ENCODE measurements at places on chromosomes 2 and 18.

GRCh38 chr2:195252018-195252417 is 405.0 kb upstream of the SLC39A10 start:
- DNase-seq: no peak

GRCh38 chr18:58567453-58568196 is 61.3 kb downstream of the ALPK2 start:
- DNase-seq: no peak

GRCh38 chr2:108916122-108916795 is 72.8 kb downstream of the EDAR start:
- no peak for DNase-seq

GRCh38 chr2:8257502-8257901 is 424.4 kb upstream of the ID2 start:
- DNase-seq: no peak

DNA sequence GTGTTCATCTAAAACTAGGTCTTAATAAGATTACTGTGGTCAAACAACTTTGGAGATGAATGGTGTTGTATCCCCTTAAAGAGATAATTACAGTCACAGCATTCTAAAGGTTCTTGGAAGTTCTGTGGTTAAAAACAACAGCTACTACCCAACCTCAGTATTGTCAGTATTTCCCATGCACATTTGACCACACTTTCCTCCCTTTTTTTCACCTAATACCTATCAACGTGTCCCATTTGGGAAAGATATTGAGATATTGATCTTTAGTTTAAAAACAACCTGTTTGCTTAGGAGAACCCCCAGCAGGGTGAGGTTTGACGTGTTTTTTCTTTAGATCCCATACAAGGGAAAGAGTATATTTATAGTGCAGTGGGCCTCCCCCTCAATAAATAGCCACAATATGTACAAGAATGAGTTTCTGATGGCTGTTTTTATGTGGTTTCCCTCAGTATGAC is 65.6 kb downstream of the WDR7 start:
- DNase-seq: no peak

DNA sequence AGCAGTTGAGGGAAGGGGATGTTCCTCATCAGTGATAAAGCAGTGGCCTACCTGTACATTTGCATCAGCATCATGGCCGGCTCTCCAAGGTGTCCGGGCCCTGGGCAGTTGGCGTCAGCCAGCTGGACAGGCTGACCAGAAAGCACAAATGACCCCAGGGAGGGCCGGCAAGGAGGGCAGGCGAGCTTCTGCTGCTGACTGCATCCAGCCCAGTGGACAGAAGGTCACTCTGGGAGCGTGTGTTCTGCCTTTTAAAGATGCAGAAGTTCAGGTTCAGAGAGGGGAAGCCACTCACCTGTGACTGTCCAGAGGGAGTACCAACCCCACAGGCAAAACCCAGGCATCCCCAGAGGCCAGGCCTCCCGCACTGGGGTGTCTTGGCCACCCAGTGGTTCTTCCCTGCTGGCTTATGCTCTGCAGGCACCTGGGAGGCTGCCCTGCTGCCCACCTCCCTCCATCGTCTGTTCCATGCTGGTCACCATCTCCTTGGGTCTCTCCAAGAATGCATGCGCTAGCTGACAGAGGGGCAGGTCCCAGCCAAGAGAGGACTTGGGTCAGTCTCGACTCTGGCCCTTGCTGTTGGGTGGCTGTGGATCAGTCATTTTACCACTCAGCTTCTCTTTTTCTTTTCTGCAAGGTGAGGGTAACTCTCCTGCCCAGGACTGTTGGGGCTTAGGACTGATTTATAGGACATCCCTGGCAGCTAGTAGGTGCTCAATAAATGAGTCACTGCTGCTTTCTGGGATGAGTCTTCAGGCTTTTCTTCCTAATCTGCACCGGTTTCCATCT is 89.9 kb downstream of the INHBB start:
- DNase-seq: no peak

DNA sequence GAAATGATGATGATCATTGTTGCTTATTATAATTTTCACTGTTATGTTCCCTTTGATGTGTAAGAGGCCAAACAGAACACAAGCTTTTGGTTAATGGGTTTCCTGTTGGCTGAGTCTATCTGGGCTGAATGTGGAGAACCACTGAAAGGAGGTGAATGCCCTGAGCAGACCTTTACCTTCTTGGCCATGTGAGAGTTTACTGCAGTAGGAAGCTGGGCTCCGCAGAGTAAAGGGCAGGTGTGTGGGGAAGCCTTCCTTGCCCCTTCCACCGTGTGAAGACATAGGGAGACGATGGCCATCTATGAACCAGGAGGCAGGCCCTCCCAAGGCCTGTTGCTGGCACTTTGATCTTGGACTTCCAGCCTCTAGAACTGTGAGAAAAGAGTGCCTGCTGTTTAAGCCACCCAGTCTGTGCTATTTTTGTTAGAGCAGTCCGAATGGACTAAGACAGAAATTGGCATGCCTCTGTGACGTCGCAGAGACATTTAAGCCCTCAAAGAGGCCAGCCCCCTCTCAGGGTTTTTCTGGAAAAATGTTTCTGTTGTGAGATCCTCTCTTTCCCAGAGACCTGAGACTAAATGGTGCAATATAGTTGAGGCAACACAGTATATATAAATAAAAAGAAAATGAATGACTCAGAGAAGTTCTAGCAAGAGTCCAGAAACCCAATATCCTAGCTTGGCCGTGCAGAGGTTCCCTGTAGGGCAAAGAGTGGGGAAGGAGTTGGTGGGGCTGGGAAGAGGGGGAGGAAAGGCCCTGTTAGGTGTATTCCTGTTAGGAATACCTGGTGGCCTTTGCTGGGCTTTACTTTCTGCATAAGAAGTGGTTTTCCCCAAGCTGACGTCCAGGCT is 121.9 kb upstream of the LGALSL start:
- DNase-seq: no peak

DNA sequence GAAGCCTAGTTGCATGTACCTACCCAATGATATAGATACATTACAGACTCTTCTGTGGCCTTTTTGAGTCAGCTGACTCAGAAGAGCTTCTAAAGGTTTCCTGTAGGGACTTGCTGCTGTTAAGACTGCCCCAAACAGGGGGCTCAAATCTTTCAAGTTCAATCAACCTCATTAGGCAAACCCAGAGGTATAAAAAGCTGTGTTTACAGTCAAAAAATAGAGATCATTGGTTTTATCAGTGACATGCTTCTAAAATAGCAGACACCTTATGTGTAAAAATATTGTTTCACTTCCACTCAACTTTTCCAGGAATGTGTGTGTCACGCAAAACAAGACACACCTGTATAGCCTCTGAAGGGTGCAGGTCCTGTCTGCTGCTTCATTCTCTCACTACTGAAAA is 624.3 kb upstream of the FANCL start:
- DNase-seq: no peak

DNA sequence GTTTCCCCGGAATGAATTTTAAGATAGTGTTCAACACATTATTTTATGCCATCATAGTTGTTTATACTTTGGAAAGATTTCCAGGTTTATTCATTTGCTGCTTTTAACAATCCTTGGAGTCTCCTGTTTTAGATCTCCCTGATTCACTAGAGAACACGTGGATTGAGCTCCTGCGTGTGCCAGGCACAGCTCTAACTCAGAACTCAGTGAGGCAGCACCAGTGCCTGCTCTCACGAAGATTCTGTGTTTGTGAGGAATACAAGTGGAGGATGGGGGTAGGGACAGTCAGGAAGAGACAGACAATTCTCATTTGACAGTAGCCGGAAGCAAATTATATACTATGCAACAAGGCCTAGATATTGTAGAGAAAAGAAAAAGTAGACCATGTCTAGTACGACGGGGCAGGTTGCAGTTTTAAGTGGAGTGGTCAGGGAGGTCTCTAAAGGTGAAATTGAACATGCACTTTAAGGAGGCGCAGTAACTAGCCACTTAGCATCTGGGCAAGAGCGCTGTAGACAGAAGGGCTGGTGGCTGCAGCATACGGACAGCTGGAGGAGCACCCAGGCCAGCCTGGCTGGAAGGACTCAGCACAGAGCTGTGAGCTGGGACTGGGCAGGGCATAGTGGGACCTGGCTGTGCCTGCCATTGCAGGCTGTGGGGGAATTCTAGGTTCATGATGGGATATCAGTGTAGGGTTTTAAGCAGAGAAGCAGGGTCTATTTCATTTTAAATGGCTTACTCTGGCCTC is 24.3 kb downstream of the RNF144A start:
- DNase-seq: no peak

DNA sequence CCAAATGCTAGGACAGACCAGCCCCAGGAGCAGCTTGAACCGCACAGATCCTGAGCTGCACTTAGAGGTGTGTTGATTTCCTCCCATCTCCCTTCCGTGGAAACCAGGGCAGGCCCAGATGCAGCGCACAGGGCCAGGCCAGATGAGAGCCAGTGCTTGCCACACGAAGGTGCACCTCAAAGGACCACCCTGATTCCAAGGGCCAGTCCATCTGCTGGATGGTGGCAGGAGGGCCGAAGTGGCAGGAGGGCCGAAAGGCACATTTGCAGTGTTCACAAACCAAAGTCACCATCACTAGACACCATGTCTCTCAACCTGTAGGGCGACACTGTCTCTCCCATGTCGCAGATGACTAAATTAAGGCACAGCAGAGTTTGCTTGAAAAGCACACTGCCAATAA is 370.7 kb upstream of the MYT1L start:
- DNase-seq: no peak

- DNase-seq: no peak
Observed at GRCh38 chr2:64831977-64832328, 157.2 kb upstream of the SLC1A4 start.

DNA sequence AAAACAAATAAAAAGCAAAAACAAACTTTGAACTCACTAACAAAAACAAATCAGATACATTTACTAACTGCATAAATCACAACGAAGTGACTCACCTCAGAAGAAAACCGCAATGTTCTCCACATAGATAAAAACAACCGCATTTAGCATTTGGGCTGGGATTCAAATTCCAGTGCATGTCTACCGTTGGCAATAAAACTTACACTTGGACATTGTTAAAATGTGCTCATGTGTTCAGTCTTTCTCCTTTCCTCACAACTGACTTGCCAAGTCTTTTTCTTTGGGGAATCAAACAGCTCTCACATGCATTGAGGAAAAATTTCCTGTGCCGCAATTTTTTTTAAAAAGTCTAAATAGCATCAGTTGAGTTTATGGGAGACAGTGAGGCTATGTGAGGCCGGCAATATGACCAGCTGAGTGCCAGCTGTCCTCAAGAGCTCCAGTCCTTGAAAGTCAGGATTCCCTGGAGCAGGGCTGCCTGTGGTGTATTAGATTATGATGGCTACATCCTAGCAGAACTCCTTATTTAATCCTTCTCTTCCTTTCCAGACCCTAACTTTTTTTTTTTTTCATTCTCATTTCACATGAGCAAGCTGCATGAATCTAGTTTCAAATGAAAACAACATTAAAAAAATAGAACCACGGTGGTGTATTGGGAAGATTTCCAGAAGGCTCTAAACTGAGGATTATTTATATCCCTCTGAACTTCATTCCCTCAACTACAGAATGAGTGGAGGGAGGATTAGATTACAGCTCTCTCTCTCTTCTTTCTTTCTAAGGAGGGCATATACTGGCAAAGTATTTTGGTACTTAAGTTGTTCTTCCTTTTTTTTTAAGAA is 70.2 kb upstream of the MEIS1 start:
- no peak for DNase-seq

DNA sequence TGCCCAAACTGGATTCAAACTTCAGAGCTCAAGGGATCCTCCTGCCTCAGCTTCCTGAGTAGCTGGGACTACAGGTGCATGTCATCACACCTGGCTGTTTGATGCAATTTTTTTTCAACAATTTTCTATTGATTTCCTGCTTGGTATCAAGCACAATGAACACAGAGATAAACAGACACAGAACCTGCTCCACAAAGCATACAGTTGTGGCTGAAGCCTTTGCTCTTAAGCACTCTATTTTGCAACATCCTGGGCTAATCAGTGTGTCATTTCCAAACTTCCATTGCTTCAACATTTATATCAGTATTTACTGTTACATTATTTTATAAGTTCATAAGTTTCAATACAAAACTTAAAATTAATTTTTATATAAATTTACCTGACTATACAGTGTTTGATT is 79.4 kb downstream of the NEB start:
- no peak for DNase-seq

DNA sequence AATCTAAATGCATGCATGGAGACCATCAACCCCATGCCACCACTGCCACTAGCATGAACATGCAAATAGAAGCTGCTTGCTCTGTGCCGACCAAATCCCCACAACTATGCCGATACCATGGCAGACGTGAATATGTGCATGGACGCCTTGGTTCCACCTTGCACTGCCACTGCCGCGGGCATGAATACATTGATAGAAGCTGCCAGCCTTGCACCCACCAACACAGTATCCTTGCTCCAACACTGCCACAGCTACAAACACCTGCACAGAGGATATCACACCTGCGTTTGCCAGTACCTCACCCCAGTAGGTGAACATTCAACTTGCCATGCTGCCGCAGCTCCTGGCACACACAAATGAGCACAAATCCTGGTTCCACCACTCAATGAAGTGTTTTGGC is 527.4 kb upstream of the REG3G start:
- DNase-seq: no peak

DNA sequence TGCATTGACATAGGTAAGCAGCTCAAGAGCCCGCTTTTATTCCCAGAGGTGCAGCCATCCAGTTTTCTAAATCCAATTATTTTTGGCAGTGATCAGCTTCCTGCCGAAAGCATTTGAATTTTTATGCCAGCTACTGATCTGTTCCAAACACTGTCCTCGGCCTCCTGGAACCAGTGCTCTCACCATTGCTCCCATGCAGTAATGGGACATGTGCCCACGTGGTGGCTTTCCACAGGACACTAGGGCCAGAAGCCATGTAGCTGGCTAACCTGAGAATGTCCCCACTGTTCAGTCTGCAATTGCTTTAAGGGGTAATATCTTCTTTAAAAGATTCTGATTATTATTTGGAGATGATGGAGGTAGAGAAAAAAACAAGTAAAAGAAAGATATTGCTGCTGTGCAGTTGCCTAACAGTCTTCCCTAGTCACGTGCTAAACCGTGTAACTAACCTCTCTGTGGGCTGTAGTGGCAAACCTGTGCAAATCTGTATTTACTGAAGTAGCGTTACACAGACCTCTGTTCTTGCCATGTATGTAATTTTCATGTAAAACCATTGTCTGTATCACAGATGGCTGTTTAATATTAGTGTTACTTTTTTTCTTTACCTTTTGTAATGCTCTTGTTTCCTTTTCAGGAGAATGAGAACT is 13.0 kb downstream of the GRHL1 start:
- no peak for DNase-seq

GRCh38 chr2:85001595-85001994 is 30.6 kb downstream of the KCMF1 start:
- DNase-seq: no peak

GRCh38 chr18:23207994-23208393 is 72.7 kb downstream of the CABLES1 start:
- no peak for DNase-seq

DNA sequence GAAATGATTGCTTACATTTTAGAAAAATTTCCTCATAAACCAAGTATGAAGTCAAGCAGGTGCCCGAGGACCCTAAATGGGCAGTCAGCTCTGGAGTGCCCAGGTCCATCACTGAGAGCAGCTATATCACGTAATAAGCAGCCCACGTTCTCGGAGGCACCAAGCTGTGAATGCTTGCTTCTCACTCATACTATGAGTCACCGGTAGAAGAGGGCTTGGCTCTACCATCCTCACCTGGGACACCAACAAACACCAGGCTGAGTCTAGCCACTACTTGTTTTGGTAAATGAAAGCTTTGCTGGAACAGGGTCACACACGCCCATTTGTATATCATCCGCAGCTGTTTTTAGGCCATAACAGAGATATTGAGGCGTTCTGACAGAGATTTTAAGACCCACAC is 207.5 kb downstream of the SEPTIN10 start:
- no peak for DNase-seq
